Stimulated activated CD4-positive, alpha-beta T cell treated with anti-CD3 and anti-CD28 coated beads, Interleukin-1b, Interleukin-23, amount 100 ng/mL, for 4 hours (primary cell): ENCODE measurements at places on chromosomes 16 and 17.

GRCh38 chr17:80446645-80447405, 29.6 kb downstream of the NPTX1 start:
- DNase-seq, result no peak

- no peak for DNase-seq
Measured at GRCh38 chr16:14545346-14545884, 84.6 kb downstream of the PARN start.

- no peak for DNase-seq
Measured at GRCh38 chr16:78436023-78436422, 336.6 kb downstream of the WWOX start.

DNA sequence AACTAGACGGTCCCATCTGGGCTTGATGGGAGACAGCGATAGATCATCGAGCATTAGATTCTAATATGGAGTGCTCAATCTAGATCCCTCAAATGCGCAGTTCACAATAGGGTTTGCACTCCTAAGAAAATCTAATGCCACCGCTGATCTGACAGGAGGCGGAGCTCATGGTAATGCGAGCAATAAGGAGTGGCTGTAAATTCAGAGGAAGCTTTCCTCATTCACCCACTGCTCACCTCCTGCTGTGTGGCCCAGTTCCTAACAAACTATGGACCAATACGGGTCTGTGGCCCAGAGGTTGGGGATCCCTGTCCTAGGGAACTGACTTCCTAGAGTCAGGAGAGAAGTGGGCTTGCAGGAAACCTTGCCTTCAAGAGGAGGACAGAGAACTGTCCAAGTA, 25.2 kb upstream of the AMZ2 start:
- no peak for DNase-seq

DNA sequence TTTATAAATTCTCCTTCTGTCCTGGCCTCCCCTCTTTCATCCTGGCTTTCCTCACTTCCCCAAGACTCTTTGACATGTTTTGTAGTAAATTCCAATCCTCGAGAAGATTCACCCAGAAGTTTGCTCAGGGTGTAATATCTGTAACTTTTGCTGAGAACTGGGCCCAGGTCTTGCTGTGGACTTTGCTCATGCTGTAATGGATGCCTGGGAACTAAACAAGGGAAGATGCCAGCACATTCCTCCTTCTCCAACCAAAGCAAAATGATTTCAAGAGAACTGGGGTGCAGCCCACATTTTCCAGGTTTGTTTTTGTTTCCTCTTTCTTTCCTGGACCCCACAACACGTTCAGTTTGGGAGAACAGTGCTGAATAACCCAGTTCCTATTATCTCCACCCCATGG, 6.6 kb upstream of the SALL1 start:
- no peak for DNase-seq
